ENCODE measurements at places on chromosomes 2 and 18. TPM values are rescaled to one million over a fixed set of nuclear protein-coding genes. Genes with fewer than 3 reads are reported as not detected.
A peak's percentile ranks its signal among the peaks of the same experiment; 100 is the strongest.

GRCh38 chr18:69491576-69491975 lies 90.9 kb downstream of the DOK6 start:
- no peak for DNase-seq

Gene TUBA3D
- not detected for polyA plus RNA-seq

DNA sequence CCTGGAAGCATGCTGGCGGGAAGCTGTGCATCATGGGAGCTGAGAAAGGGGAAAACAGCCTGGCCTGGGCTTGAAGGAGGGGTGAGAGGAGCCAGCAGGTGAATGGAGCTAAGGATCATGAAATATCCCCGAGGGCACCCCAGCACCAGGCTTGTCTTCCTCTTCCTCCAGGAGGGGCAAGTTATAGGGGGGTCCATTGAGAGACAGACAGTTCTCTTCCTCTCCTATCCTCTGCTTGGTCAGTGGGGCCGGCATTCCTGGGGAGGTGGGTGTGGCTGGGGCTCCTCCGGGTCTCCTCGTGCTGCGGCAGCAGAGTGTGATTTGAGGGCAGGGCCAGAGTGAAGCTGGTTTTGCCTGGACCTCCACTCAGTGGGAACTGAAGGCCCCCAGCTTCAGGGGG lies 78.9 kb downstream of the LIPG start:
- DNase-seq, result no peak

DNA sequence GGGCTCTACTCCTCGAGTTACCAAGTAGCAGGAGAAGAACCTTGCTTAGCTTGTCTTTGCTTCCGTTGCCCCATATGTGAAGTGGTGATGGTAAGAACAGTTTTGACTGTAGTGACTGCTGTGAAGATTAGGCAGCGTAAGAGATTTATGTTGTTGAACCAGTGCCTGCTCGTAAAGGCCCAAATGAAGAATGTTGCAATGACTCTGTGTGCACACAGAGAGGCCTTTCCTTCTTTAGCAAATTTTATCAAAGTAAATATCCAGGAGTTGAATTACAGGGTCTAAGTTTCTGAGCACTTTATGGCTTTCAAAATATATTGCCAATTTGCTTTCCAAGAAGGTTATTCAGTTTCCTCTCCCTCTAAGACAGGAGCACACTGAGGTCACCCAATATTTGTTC lies 14.5 kb downstream of the NTSR2 start:
- peak; percentile 50 for DNase-seq

DNA sequence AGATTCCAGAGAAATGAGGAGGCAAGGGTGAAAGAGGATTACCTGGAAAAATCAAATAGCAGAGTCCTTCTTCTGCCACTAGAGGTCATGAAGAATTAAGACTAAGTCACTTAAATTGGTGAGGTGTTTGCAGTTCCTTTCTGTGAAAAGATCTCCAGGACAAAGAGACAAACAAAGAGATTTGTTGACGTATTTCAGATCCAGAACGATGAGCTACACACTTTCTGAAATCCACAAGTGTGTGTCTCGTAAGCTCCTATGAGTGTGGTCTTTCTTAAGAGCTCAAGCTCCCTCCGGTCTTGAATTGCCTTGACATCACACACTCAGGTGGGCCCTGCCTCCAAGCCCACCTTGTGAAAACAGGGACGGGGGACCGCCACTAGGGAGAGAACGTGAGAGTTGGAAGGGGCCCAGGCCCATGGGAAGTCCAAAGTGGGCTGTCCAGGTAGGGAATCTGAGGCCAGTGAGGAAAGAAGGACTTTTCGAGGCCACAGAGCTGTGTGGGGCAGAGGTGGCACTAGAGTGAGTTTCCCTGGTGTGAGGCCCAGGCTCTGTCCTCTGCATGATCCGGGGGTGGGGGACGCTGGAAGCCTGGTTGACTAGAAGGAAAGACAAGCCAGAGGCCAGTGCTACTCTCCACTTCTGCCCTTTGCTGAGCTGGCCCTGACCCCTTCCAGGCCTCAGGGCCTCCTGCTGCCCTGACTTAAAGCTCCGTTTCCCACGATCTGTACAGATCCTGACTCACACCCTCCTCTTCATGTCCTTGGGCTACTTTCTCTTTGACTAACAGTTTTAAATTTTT lies 168.1 kb upstream of the NCK2 start:
- DNase-seq, result peak; percentile 60

DNA sequence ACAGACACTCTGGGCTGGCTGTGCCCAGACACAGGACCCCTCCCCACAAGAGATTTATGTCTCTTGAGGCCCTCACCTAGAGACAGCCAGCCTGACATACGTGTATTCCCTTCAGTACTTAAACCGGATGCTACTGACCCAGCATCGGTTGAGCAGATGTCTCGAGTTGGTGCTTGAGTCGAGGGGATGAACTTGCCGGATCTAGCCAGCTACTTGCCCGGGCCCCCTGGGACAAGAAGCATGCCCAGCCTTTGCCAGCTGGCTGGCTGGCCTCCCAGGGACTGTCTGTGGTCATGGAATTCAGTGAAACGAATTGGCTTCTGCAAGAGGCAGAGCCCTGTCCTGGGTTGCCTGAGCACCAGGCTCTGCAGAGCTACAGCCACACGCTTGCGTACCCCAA lies 36.0 kb downstream of the DNMT3A start:
- DNase-seq, result no peak

DNA sequence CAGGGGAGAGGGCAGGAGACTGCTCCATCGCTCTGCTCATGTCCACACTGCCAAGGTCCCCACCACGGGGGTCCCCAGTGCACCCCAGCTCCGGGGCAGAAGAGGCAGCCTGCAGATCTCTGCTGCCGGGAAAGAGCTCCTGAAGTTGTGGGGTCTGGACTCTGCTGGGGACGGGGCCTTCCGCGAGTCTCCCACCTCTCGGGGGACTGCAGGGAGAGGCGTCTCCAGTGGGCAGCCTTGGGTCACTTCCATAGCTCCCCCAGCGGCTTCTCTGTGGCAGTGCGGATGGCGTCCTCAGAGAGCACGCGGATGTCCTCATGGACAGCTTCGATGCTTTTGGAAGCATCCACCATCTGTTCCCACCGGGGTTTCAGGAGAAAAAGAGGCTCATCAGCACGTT lies 10.7 kb downstream of the DTYMK start:
- no peak for DNase-seq

DNA sequence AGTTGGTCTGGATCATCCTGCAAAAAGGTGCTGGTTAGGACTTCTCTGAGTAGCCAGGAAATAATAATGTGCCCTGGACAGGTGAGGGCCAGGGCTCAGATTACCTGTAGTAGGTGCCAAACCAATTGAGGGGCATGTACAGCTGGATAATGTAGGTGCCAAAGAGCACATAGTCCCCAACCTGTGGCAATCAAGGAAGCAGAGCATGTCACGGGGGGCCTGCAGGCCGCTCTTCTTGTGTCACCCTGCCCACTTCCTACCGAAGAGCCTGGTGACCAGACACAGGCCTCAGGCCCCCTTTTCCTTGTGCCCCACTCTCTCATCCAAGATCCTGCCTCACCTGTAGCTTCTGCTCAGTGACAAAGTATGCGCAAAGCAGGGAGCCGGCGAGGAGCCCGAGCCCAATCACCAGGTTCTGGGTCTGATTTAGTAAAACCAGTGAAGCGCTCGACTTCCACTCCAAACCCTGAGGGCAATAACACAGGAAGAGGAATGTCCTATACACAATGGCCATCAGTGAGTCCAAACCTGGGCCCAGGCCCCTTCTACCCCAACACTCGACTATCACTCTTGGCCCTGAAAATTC lies 5.2 kb downstream of the ABCB6 start:
- no peak for DNase-seq

DNA sequence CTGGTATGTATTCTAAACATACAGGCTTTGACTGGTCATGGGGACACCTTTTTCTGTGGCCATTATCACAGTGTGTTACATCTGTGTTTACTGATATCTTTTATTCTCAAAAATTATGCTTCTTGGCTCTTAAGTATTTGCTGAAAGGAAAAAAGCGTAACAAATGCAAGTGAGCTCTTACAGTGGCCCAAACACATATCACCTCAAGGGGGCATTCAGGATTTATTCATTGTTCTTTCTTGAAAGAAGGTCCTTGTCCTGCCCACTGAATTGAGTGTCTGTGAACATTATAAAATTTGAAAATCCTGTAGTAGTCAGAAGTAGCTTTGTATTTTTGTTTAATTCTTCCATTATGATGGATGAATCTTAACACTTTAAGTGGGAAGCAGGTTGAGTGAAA lies 454.5 kb downstream of the XIRP2 start:
- DNase-seq, result no peak

- DNase-seq, result no peak
Observed at GRCh38 chr2:236568068-236568921, 1.3 kb upstream of the ACKR3 start.

Gene IL1F10
- polyA plus RNA-seq, result not detected

DNA sequence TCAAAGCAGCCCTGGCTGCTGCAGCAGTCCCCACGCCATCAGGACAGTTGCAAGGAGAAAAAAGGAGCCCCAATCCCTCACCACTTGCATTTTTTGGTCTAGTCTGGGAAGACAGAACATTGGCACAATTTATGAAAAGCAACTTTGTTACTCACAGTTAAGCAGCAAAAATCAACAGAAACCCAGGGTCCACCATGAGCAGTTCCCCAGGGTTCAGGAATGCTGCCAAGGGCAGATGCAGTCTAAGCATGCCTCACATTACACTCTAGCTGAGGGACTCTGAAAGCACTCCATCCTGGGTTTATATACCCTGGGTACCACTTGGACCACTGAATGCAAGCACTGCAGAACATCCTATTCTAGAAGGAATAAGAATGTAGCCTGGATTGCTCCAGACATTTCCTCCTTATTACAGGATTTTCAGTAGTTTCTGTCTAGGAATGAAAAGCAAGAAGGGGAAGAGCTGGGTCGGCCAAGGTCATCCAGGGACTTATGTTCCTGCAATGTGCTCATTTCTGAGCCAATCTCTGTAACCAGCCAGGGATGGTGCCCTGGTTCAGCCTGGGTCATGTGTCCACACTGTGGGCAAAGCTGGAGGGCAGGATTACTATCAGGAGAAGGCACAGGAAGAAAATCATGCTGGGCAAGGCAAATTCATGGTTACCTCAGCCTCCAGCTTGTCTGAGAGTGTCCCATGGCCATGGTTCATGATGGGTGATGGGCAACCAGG lies 19.5 kb upstream of the TMEM163 start:
- peak; percentile 73 for DNase-seq

GRCh38 chr2:183185534-183185933 lies 61.3 kb downstream of the NUP35 start:
- DNase-seq, result no peak

- peak; percentile 55 for DNase-seq
Observed at GRCh38 chr18:10081492-10081891, 167.7 kb downstream of the VAPA start.

GRCh38 chr2:219563271-219563928 lies 7.9 kb downstream of the OBSL1 start:
- no peak for DNase-seq

- no peak for DNase-seq
Observed at GRCh38 chr2:23588508-23589201, 203.7 kb downstream of the KLHL29 start.

DNA sequence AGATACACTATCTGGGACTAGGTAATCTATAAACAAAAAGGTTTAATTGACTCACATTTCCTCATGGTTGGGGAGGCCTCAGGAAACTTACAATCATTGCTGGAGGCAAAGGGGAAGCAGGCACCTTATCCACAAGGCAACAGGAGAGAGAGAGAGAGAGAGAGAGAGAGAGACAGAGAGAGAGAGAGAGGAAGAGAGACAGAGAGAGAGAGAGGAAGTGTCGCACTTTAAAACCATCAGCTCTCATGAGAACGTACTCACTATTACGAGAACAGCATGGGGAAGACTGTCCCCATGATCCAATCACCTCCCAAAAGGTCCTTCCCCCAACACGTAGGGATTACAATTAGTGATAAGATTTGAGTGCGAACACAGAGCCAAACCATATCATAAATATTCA lies 253.5 kb upstream of the TRIB2 start:
- no peak for DNase-seq

GRCh38 chr2:8241317-8241716 lies 440.5 kb upstream of the ID2 start:
- no peak for DNase-seq

Gene CPSF3
- 48.6 TPM for polyA plus RNA-seq

DNA sequence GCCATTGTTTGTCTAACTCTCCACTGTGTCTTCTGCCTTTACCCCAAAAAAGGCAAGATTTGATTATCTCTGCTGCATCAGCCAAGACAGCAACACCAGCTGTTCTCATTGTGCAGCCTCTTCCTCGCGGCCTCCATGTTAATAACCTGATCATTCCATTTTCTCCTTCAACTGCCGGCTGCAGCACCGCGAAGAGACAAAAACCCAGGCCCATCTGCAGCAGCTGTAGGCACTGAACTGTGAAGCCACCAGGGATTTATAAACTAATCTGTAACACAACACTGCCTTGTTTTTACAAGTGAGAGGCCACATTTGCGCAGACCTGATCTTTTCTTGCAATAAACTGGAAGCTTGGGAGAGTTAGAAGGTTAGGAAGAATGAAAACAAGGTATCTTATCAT lies 147.8 kb downstream of the SATB2 start:
- no peak for DNase-seq

DNA sequence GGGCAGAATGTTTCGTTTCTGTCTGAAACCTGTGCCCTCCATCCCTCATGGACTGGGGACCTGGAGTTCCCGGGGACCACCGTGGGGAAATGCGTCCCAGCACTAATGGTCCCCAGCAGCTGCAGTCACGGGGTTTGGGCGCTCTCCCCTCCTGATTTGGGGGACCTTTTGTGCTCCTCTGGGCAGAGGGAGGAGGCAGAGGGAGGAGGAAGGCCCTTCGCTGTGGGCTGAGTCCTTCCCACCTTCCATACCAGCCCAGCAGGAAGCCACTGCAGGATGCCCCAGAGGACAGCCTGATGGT lies 3.2 kb downstream of the GPR35 start:
- DNase-seq, result no peak

DNA sequence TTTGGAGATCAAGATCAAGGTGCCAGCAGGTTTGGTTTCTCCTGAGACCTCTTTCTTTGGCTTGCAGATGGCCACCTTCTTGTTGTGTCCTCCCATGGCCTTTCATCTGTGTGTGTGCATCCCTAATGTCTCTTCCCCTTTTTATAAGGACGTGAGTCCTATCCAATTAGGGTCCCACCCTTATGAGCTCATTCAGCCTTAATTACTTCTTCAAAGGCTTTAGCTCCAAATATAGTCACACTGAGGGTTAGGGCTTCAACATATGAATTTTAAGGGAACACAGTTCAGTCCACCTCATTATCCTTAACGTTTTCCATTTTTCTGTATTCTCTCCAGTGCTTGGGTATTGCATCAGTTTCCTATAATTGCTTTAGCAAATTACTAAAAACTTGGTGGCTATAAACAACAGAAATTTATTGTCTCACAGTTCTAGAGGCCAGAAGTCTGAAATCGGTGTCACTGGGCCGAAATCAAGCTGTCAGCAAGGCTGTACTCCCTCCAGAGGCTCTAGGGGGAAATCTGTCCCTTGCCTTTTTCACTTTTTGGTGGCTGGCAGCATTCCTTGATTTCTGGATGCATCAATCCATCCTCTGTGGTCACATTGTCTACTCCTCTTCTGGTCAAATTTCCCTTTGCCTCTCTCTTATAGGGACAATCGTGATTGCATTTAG lies 34.1 kb downstream of the CDC42EP3 start:
- no peak for DNase-seq

Gene ALPG
- not detected for polyA plus RNA-seq

Gene LGALSL
- 5.7 TPM for polyA plus RNA-seq

- DNase-seq, result no peak
Observed at GRCh38 chr2:22126106-22126505, 1002.3 kb downstream of the TDRD15 start.

GRCh38 chr18:316393-316792 lies 48.5 kb upstream of the THOC1 start:
- peak; percentile 18 for DNase-seq
